ENCODE measurements at places on chromosomes 5 and 9. TPM values are rescaled to one million over a fixed set of nuclear protein-coding genes. Genes with fewer than 3 reads are reported as not detected.

- DNase-seq, result no peak
Measured at GRCh38 chr5:139655727-139656271, 7.7 kb downstream of the CXXC5 start.

- no peak for DNase-seq
Measured at GRCh38 chr9:105259731-105260612, 15.5 kb downstream of the SLC44A1 start.

DNA sequence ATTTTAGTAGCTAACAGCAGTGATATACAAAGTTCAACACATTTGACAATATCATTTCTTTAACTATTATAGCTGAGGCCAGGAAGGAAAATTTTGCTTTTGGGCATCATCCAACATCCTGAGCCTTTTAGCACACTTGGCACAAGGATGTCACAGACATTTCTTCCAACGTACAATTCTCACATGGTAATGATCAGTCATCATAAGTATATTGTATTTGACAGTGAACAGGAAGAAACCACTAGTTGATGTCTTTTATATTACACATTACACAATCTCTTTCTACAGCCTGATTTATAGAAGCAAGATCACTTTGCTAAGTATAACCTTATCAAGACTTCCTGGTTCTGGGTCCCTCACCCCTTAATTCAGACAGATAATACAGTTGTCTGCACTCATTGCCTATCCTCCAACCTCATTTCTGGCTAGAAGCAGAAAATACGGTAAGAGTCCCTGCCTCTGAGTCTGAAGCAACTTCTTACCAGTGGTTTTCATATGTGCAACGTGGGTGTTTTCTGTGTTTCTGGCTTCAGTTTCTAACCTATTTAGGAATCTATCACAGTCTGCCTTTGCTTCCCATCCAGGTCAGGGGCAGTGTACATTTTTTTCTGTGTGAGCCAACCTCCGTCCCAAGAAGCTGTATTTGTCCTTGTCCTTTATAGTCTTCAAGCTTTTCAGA, 167.8 kb downstream of the PAM start:
- DNase-seq, result no peak

DNA sequence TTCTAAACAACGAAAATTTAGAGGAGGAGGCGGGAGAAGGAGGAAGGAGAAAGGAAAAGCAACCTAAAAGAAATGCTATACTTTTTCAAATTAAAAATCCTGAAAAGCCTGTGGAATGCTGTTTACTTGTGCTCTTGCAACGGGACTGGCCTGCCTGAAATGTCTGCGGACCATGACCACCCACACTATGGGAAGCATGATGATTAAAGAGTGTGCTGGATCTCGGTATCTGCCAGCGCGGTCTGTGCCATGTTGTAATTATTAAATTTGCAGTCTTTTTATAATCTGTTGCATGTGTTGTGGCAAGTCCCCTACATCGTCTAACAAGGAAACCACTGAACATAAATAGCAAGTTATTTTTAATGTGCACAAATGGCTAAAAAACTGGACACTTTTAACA, 111.4 kb downstream of the FANCC start:
- DNase-seq, result no peak

- DNase-seq, result no peak
Measured at GRCh38 chr5:144510845-144511579, 340.3 kb downstream of the KCTD16 start.

- DNase-seq, result no peak
Measured at GRCh38 chr5:156312897-156313694, 13.9 kb upstream of the SGCD start.

Gene FAM153A
- 87.3 TPM for total RNA-seq

Gene FIBCD1
- total RNA-seq, result not detected

Gene DMRTA1
- not detected for total RNA-seq

All from activated naive CD4-positive, alpha-beta T cell treated with anti-CD3 and anti-CD28 coated beads, Interleukin-2, amount 50 U/mL, for 72 hours (primary cell).